Activated CD4-positive, alpha-beta T cell treated with anti-CD3 and anti-CD28 coated beads for 24 hours (primary cell): ENCODE measurements at places on chromosomes 6 and 20.

GRCh38 chr6:2596222-2596621 lies 154.5 kb downstream of the MYLK4 start:
- DNase-seq: no peak

DNA sequence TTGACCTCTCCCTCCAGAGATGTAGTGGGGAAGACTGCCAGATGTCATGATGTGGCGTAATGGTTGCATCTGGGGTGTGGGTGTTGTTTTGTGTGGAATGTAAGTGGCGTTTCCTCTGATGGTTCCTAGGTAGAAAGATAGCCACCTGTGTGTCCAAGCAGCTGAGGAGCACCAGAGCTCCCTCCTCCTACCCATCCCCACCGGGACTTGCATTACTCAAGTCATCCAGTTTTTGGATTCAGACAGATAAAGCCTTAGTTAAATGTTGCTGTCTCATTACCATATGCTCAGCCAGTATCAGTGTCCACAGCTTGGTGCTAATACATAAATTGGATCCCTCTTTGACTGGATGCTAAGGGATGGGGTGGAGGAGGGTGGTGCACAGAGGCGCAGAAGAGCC lies 282.3 kb downstream of the TBC1D7 start:
- no peak for DNase-seq

DNA sequence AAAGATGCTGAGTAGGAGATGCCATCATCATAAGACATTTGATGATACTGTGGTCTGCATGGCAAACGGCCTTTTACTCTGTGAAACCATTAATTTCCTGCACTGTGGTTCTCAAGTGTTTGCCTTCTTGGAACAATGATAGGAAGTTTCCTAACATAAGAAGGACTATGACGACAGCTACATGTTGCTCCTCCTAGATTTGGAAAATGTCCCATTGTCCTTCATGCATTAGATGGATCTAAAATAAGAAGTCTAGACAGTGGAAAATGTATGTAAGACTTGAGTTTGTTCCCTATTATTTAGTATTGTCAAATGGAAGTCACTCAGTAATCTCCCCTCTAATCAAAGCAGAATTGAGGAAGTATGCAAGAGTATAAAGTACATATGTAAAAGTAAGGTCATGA lies 98.5 kb upstream of the TMEM170B start:
- DNase-seq: no peak

DNA sequence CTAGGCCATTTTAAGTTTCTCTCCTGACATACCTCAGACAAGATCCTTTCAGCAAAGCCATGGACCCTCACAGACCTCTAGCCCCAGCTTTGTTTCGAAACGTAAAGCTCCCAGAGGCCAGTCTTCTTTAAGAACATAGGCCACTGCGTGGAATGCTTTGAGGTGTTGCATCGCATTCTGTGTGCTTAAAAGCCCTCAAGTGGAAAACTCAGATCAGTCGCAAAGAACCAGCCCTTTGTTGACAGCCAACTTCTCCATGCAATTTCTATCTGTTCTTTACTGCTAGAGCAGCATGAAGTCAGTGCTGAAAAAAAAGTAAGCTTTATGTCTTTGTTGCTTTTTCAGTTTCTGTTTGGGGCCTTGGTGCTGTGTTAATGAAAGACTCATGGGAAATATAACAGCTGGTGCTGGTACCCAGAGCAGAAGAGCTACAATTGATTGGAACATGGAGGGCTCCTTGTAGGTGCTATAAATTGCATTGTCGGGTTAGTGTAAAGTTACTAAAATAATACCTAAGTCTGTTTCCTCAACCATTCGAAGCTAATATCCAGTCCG lies 142.6 kb downstream of the MAP3K7 start:
- DNase-seq: no peak

DNA sequence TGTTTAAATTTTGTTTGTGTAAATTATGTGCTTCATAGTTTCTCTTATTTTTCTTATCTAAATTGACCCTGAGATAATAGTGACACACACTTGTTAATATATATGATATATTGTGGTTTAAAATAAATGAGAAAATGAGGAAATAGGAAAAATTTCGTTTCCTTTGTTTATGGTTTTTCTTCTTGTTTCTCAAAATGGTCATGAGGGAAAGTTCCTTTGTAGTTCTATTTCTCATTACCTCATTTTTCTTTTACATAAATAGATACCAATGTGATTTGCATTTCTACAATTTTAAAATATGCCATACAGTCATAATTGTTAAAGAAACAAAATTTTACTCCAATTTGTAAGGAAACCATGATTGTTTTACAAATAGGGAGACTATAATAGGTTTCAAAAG lies 9.2 kb downstream of the OR2A4 start:
- no peak for DNase-seq

DNA sequence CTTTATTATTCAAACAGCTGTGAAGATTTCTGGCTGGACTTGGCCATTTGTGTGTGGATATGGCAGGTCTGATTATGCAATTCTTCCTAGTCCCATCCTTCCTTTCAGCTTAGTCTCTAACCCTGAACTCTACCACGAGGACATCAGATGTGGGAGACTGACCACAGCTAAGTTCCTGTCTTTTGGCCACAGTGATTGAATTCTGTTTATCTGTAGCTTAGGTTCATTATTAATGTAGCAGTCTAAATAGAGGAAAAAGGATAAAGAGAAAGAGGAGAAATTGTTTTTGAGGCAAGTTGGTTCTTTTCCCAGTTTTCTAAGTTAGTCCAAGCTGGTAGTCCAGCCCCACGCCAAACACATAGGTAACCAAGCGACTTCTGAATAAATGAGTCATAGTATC lies 598.9 kb downstream of the RFPL4B start:
- DNase-seq: no peak

DNA sequence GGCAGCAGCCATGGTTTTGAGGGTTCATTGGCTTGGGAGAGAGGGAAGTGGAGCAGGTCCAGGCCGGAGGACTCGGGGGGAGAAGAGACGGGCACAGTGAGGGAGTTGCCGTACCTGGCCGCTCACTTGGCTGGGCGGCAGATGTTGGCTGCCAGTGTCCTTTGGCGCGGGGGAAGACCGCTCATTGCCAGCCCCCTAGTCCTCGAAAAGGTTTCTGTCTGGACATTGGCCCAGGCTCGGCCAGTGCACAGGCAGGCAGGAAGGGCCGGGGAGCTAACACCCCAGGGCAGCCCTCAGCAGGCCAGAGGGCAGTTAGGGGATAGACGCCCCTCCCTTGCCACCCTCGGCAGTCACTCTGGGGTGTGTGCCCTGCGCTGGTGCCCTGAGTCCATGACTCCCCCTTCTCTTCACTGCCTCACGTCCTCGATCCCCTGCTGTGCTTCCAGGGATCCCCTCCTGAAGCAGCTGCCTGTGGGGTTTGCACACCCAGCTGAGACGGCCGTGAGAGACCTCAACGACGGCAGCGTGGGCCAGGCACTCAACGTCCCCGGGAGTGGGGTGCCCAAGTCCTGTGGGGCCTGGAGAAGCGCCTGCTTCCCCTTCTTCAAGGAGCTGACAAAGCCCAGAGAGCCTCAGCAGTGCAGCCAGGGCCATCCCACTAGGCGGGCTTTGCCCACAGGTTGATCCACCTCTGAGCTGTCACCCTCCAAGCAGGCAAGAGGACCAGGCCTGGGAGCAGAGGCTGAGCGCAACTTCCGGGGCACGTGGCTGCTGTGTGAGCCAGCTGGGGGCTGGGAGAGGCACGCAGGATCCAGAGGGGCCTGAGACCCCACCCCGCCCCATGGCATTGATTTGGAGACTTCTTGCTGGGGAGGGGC lies 20.4 kb downstream of the RBM38 start:
- no peak for DNase-seq

- no peak for DNase-seq
Measured at GRCh38 chr20:18481596-18481995, 14.4 kb downstream of the POLR3F start.

DNA sequence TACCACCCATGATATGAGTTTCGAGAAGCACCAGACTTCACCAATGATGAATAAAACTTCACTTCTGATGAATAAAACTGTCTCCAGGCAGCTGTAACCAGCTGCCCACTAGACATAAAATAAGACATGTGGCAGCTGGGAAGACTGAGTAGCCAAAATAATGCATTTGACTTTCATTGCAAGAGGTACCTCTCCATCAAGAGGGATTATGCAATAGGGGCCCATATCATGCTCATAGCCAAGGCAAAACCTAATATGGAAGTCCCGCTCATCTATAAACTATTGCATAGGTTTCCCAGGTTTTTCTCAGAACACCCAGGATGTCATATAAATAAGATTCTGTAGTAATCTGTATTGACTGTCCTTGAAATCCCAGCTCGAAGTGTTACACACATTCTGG lies 155.5 kb downstream of the SIM1 start:
- no peak for DNase-seq

DNA sequence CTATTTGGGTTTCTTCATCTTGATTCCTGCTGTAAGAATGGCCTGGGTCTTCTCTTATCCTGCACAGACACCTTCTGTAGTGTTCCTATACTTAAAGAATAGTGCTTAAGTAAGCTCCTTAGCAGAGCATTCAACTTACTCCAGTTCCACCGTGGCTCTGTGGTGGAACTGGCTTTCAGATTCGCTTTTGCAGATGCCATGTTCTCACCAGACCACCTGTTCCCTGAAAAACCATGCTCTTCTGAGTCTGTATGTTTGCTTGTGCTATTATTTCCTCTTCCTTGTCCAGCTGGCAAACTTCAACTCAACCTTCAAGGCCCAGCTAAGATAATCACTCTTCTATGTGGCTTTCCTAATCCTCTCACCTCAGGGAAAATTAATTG lies 4.9 kb downstream of the ELMO2 start:
- DNase-seq: no peak

DNA sequence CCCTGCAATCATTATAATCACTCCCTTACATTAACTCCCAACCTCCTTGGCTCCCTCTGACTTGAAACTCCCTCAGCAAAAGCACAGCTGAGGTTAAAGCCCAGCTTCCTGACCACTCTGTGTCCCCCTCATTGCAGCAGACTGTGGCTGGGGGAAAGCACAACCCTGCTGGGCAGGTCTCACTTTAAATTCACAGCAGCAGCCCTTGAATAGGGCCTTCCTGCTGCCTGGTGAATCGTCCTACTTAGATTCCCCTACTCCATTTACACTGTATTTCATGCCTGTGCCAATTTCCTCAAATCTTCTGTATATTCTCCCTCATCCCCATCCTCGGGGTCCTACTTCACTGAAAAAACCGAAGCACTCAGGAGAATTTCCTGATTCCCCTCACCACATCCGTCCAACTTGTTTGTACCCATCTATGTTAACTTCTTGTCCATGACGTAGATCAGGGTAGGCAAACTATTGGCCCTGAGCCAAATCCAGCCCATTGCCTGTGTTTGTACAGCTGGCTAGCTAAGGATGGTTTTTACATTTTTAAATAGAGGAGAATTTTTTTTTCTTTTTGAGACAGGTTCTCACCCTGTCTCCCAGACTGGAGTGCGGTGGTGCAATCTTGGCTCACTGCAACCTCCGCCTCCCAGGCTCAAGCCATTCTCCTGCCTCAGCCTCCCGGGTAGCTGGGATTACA lies 31.5 kb upstream of the GCM1 start:
- DNase-seq: no peak

- DNase-seq: no peak
Measured at GRCh38 chr20:15610787-15611186, 962.5 kb downstream of the KIF16B start.

DNA sequence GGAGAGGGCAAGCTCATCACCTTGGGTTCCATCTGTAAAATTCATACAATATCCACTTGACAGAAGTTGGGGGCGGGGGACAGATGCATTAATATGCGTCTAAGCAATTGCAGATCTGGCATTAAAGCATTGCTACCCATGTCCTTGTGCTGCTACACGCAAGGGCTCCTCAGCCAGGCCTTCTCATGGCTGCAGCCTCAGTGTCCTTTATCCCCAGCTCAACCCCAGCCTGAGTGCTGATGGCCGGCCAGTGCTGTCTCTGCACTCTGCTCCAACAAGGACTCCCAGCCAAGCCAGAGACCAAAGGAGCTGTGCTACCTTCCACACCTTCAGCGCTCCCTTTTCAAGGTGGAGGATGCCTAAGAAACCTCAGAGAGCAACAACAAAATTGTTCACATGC lies 188.5 kb upstream of the STXBP5 start:
- DNase-seq: no peak

GRCh38 chr20:48592107-48592940 lies 235.5 kb downstream of the PREX1 start:
- DNase-seq: no peak

GRCh38 chr6:25635886-25636317 lies 16.1 kb upstream of the SCGN start:
- DNase-seq: no peak

- no peak for DNase-seq
Measured at GRCh38 chr6:87723170-87724078, 21.4 kb upstream of the AKIRIN2 start.
